ENCODE measurements at places on chromosomes 12 and 14.

DNA sequence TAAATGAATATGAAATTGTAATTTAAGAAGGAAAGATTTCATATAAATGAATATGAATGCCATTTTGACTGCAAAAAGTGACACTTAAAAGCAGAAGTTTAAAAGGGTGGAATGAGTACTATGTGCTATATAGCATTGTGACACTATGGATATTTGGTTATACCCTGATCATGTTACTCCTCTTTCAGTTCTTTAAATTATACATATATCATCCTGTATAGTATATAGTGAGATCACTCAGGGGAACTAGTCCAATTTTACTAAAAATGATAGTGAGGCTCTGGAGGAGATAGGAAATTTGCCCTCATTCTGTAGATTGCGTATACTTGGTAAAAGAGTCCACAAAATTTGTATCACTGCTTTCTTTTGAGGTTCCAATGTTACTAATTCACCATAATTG, 155.7 kb upstream of the BTG1 start:
- no peak for DNase-seq

DNA sequence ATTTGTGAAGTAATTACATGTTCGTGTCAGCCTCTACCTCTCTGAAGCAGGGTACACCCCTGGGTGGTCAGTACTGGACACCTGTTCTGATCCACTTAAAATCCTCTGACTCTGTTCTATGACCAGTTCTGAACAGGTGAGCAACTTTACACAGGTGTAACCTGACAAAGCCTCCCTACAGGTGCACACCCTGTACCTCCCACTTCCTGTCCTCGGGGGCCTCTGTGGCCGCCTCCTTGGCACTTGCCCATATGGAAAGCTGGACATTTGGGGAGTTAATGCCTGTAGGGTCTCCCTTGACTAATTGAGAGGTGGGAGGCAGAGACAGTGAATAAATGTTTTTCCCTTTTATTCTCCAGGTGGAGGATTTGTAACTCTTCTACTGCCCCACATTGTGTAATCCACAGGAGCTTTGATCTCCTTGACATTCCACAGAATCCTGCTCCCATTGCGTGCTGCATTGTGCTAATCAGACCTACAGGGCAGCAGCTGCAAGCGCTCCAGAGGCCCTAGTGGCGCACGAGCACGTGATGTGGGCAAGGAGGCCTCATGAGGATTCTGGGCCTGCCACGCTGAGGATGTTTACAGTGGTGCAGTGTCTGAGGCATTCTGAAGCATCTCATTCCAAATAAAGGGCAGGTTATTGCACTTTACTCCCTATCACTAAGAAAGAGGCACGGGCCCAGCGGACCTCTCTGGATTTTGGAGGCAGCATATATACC, 45.8 kb upstream of the BATF start:
- DNase-seq, result no peak

DNA sequence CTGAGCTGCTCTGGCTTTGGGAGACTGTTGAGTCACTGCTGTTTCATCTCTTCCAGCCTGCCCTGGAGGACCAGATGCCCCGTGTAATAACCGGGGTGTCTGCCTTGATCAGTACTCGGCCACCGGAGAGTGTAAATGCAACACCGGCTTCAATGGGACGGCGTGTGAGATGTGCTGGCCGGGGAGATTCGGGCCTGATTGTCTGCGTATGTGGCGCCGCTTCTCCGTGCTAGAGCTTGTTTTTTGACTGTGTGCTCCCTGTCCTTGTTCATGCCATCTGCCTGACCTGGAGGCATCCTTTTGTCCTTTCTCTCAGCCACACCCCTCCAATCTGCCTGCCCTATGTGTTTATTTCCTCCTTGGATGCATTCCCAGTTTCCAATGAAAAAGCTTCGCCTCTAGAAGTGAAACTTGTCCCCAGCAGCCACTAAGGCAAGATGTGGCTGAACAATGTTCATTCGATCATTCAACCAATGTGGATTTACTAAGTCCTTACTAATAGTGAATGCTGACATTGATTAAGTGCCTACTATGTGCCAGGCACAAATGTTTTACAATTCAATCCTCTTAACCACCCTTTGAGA, 98.6 kb downstream of the NT5DC3 start:
- no peak for DNase-seq

DNA sequence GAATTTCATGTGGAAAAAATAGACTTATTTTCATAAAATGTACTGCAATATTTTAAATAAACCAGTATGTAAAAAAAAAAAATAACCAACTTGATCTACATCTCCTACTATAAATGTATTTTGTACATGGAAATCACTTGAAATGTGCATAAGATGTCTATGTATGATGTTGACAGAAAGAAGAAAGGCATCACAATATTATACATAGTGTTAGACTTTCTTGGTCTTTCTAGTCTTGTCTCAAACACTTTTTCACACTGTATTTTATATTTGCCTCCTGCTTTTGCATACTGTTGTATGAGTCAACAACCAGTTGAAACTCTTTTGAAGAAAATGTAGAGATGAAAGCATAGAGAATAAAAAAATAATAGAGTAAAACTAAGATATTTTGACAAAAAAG, 352.4 kb upstream of the MGAT4C start:
- DNase-seq, result no peak

- DNase-seq, result no peak
Measured at GRCh38 chr12:7131502-7131866, 1.3 kb downstream of the CLSTN3 start.

GRCh38 chr12:117316336-117316735, 45.1 kb downstream of the NOS1 start:
- DNase-seq, result no peak

DNA sequence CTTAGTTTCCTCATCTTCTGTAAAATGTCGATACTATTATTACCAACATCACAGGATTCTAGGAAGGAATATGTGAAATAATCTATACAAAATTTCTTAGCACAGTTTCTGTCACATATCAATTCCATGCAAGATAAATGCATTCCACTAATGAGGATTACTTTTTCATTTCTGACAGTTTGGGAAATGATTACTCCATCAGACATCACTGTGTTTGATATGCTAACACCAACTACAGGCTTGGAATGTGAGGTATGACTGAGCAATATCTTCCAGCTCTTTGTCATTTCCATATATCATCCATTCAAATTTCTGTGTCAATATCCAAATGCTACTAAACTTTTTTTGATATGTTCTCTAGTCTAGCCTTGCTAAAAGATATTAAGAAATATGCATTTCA, 111.2 kb upstream of the PTPRQ start:
- DNase-seq, result no peak

- DNase-seq, result no peak
Measured at GRCh38 chr12:56086096-56086495, 6.1 kb downstream of the ERBB3 start.

DNA sequence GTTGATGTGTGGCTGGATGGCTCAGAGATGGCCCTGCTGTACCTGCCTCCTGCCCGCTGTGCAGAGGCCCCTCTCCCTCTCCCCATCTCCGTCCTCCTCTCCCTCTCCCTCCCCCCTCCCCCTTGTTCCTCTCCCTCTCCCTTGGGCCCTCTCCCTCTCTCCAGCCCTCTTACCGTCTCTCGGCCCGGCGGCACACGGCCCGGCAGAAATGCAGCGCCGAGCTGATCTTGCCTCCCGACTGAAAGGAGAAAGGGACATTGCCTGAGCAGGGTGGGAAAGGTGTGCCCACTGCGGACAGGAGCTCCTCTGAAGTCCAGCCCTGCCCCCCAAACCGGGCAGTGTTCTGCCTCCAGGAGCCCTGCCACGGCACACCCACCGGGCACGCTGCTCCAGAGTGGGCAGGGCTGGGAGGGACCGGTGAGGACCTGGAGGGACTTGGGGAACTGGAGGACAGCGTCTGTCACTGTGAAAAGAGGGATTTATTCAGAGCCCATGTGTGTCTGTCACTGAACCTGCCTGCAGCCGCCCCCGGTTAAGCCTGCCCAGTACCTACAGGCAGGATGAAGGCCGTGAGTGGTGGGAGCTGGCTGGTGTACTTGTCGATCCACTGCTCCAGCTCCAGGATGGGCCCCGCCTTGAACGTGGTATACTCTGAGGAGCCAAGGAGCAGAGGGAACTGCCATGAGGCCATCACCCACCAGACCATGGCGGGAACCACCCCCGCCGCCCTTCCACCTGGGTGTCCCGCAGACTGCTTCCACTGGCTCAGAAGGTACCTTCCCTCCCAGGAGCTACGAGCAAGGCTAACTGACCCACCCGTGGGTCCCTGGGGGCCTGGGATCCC, 12.2 kb downstream of the MMAB start:
- no peak for DNase-seq

- no peak for DNase-seq
Measured at GRCh38 chr14:102752239-102752847, 24.9 kb upstream of the TRAF3 start.

- no peak for DNase-seq
Measured at GRCh38 chr12:93111773-93112172, 182.7 kb upstream of the EEA1 start.

DNA sequence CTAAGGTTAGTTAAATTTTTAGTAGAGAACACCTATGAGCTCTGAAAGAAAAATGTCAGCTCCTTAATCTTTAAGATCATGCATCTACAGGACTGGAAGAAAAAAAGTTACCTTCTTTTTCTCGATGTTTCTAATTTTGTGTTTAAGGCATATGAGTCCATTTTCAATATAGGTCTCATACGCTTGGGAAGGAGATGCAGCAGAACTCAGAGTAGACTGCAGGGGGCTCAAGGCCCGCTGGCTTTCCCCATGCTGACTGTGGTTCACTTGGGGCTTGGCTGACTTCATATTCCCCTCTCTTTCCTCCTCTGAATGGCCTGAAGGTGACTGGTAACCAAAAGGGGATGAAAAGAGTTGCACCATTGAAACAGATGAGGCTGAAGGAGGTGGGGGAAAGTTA, 1.5 kb downstream of the CAPRIN2 start:
- no peak for DNase-seq

GRCh38 chr12:11969437-11970154, 101.1 kb upstream of the BCL2L14 start:
- no peak for DNase-seq

- DNase-seq, result no peak
Measured at GRCh38 chr12:48883305-48884161, 17.9 kb upstream of the RND1 start.

GRCh38 chr14:37093364-37093763, 79.0 kb downstream of the SLC25A21 start:
- no peak for DNase-seq

DNA sequence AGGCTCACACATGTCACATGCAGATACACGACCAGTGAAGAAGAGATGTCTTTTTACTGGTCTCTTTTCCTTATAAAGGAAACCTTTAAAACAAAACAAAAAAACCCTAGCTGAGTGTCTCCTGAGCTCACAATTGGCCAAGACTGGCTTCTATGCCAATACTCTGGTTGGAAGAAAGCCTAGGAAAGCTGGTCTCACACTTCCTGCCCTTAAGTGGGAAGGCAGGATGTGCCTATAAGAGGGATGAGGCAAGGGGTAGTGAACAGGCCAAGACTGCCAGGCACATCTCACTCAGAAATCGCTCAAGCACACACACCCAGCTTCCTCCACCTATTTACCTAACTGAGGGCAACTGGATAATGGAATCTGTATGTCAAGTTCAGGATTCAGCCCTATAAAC, 50.0 kb downstream of the SOCS2 start:
- DNase-seq, result no peak

DNA sequence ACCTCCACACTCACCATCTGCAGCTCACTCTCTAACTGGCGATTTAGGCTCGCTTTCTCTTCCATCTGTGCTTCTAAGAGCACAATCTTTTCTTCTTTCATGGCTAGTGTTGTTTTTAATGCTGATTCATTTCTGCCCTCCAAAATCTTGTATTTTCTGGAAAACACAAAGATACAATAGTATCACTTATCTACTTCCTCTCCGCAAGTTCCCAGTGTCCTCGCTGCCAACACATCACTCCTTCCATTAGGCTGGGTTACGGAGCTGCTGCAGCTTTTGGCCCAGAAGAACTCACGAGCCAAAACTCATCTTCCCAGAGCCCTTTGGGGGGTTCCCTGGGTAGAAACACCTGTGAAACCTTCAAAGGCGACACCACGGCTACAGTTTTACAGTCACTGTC, 63.8 kb upstream of the GPR68 start:
- DNase-seq, result no peak

DNA sequence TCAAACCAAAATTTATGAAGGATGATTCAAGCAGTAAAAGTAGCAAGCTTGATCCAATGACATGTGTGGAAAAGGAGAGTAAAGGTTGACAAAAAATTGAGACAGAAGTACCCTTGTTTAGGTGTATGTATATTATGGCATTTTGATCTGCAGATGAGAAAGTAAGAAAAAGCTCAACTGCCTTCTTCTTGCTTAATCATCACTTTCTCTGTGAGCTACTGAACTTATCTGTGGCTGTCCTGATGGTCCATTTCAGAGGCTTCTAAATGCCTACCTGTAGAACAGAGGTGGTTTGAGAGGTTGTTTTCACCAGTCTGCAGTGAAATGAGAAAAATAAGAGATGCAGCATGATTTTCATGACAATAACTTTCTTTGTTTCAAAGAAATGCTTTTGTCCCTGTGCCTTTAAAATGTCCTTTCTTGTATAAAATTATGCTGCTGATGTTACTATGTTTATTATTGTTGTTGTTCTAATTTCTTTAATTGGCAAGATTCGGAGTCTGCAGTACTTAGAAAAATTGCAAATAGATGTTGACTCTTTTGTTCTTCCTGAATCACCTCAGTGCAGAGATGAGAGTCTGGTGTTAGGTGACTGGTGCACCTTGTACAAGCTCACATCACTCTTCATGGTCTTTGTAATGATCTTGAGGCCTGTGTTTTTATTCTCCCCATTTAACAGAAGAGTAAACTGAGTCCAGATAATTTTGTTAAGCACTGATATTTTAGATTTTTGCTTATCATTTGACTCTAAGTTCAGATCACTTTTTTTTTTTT, 821.9 kb downstream of the VRK1 start:
- no peak for DNase-seq

DNA sequence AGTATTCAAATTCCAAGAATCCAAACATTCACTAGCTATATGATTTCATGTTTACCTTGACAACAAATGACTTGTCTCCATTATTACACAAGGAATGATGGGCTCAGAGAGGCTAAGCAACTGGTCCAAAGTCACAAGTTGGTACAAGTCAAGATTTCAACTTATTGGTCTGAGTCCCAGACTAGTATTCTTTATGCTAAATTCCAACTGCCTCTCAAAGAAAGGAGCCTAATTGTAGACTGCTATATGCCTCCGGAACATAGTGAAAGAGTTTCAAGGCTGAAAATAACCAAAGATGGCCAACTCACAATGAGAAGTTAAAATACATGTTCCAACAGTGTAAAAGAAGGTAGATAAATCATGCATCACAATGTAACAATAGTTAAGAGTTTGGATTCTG, 7.5 kb downstream of the BTG1 start:
- DNase-seq, result no peak

- no peak for DNase-seq
Measured at GRCh38 chr14:52692248-52692962, 3.0 kb downstream of the ERO1A start.

- no peak for DNase-seq
Measured at GRCh38 chr14:92459030-92459949, 54.3 kb upstream of the RIN3 start.

GRCh38 chr12:30599608-30600007, 96.1 kb downstream of the IPO8 start:
- DNase-seq, result no peak

GRCh38 chr12:59036973-59037762, 116.9 kb upstream of the LRIG3 start:
- DNase-seq, result no peak

Measured in T-helper 9 cell (primary cell).